Temporal lobe (tissue), 4 donors: ENCODE measurements at places on chromosomes 1 and 21. TPM values are rescaled to one million over a fixed set of nuclear protein-coding genes. Genes with fewer than 3 reads are reported as not detected.

The IFNGR2 gene
- 35.7 TPM for total RNA-seq

The VAMP3 gene
- 24.8 TPM for total RNA-seq

The WDR64 gene
- not detected for total RNA-seq

The SELE gene
- total RNA-seq: 0.74 TPM

The SPATA17 gene
- total RNA-seq: 4.2 TPM

The FHAD1 gene
- total RNA-seq: 1.7 TPM

The SLC22A15 gene
- total RNA-seq: 8.9 TPM

The KCNE2 gene
- 0.25 TPM for total RNA-seq

The BARHL2 gene
- not detected for total RNA-seq

The KCND3 gene
- total RNA-seq: 13.0 TPM

The NDUFS2 gene
- 129 TPM for total RNA-seq

The ICOSLG gene
- 0.25 TPM for total RNA-seq

The ARL8A gene
- total RNA-seq: 79.4 TPM

The PARS2 gene
- total RNA-seq: 2.5 TPM

The LRRC8B gene
- 35.4 TPM for total RNA-seq

The C1orf94 gene
- 0.25 TPM for total RNA-seq

The SPRR1A gene
- total RNA-seq: not detected

The PTGFR gene
- total RNA-seq: 4.9 TPM

The DCST1 gene
- total RNA-seq: 0.25 TPM

The PRRX1 gene
- total RNA-seq: 5.4 TPM

The COL11A1 gene
- total RNA-seq: 27.3 TPM

The DNAJC6 gene
- total RNA-seq: 123 TPM

The TMEM234 gene
- total RNA-seq: 10.6 TPM

The LHX8 gene
- under 0.01 TPM for total RNA-seq
